ENCODE measurements at places on chromosomes 3 and 15.

DNA sequence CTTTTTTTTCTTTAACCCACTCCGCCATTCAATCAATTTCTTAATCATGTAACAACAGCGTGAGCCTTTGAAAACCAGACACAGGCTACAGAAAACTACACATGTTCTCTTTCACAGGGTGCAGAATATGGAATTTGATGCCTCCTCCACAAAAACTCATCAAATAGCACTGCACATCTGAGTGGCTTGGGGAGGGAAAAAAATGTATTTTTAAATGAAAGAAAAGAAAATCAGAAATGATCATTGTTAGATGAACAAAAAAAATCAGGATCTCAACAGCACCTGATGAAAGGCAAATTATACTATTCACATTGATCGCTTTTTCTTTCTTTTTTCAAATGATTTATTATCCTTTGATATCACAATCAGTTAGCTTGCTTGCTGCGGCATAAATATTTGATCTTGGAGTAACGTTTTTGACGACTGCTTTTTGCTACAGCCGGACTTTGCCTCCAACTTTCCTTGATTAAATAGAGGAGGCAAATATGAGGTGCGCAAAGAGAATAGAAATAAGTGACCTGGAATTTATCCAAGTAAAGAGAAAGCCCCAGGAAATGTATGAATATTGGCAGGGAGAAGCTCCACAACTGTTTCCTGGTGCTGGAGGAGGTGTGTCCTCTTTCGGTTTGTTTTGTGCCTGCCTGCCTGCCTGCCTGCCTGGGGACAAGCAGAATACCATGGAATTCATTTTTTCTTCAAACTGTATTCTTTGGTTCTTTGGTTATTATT lies 63.1 kb downstream of the EDEM1 start:
- no peak for DNase-seq

GRCh38 chr3:67228136-67228535 lies 230.0 kb downstream of the KBTBD8 start:
- DNase-seq = no peak

DNA sequence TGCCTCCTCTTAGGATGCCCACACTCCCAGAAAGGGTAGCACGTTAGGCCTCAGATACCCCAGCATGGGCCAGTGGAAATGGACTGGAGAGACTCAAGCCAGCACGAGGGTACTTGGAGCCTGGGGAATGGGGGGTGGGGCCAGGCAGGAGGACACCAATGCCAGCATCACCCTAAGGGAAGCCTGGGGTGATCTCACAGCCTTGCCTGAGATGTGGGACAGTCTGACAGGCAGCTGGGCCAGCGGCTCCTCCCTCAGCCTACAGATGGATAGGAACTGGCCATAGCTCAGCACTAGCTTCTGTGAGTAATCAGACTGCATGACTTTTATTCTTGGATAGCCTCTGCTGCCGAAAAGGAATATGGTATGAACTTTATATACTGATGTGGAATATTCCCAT lies 59.6 kb upstream of the MRPS22 start:
- no peak for DNase-seq

DNA sequence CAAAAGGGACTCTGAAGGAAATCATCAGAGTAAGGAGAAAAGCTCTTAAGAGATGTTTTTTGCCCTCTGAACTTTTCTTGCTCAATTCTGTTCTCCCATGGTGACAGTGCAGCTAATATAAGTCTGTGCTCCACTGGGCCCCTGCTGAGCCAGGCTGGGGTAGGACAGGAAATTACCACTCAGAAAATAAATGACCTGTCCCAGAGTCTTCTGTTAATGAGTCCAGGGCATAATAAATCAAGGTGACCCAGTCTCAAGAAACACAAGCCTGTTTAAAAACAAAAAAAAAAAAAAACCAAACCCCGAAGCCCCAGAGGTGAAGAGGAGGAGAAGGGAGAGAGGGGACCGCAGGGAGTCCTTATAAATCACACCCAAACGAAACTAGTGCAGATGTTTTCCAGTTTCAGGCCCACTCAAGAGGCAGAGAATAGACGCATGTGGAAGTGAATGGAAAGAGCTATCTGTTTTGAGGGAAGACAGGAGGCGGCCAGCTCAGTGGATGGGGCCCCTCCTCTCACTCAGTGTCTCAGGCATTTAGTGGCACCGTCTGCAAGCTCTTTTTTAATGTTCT lies 59.8 kb upstream of the BOC start:
- no peak for DNase-seq

DNA sequence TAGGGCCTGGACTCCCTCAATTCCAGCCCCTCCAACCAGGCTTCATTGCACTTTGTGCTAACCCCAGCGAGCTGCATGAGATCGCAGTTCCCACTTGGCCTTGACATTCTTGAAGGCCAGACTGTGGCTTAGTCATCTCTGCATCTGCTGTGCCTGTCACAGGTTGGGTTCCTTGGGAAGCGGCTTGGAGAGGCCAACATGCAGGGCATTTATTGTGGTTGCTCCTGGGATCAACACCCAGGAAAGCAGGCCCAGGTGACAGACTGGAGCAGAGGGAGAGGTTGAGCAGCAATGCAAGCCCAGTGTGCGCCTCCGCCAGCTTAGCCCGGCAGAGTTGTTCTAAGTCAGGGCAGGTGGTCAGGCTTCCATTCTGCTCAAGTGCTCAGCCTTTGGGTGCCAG lies 10.5 kb downstream of the ABCF3 start:
- no peak for DNase-seq

GRCh38 chr3:133461291-133461690 lies 61.4 kb downstream of the BFSP2 start:
- DNase-seq = no peak
